ENCODE measurements at places on chromosomes 2 and 18. TPM values are rescaled to one million over a fixed set of nuclear protein-coding genes. Genes with fewer than 3 reads are reported as not detected.

The EMILIN1 gene
- 5.2 TPM for total RNA-seq

The NHEJ1 gene
- total RNA-seq, result 23.6 TPM

The TTN gene
- total RNA-seq, result under 0.01 TPM

The SYT4 gene
- total RNA-seq, result not detected

The PPM1B gene
- total RNA-seq, result 21.2 TPM

The LIMS2 gene
- 27.9 TPM for total RNA-seq

The RNU2-63P gene
- total RNA-seq, result not detected

The STEAP3 gene
- total RNA-seq, result 5.2 TPM

The UBE2F gene
- 17.3 TPM for total RNA-seq

The PCARE gene
- total RNA-seq, result not detected

The C2orf80 gene
- total RNA-seq, result not detected

The LYPD6 gene
- 5.1 TPM for total RNA-seq

The GKN2 gene
- total RNA-seq, result not detected

The SPP2 gene
- total RNA-seq, result not detected

The RBM44 gene
- 0.22 TPM for total RNA-seq

Data from placental epithelial cell (primary cell).